ENCODE measurements at places on chromosomes 6 and 20. TPM values are rescaled to one million over a fixed set of nuclear protein-coding genes. Genes with fewer than 3 reads are reported as not detected.
A peak's percentile ranks its signal among the peaks of the same experiment; 100 is the strongest.

The SAPCD1 gene
- total RNA-seq = 3.1 TPM

GRCh38 chr20:46375771-46376170 is 30.6 kb downstream of the ELMO2 start:
- H3K27me3 ChIP-seq = no peaks in the 10 kb centered on the region
- no peak overlapping the region for H3K4me3 ChIP-seq
- no peak for DNase-seq

The RIPPLY2 gene
- total RNA-seq = not detected

The PDE7B gene
- 4.9 TPM for total RNA-seq

DNA sequence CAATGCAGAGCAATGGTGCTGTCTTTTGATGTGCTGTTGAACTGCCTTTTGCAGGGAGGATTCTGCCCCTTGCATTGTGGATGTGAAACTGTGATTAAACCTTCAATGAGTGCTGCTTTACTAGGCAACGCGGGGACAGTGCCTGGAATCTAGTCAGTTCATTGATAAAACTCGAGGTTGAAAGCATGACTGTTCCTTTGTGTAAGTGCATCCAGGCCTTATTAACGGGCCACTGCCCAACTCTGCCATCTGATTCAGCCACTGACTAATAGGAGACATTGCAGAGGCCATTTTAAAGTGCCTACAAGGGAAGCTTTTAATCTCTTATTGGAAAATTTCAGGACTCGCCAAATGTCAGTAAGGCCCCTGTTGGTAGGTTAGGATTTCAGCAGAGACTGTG is 49.3 kb downstream of the SLC35F1 start:
- no peaks in the 10 kb centered on the region for H3K27me3 ChIP-seq
- H3K36me3 ChIP-seq = no peaks in the 10 kb centered on the region
- DNase-seq = peak; percentile 38
- no peaks in the 10 kb centered on the region for H3K4me1 ChIP-seq
- H3K4me3 ChIP-seq = no peak overlapping the region

GRCh38 chr6:169589293-169589692 is 112.5 kb downstream of the WDR27 start:
- H3K36me3 ChIP-seq = no peaks in the 10 kb centered on the region
- no peaks in the 10 kb centered on the region for H3K4me1 ChIP-seq
- H3K27ac ChIP-seq = peak overlapping the region; percentile 44
- DNase-seq = peak; percentile 30
- no peak overlapping the region for H3K4me3 ChIP-seq
- no peaks in the 10 kb centered on the region for H3K27me3 ChIP-seq

The PRR18 gene
- not detected for total RNA-seq

DNA sequence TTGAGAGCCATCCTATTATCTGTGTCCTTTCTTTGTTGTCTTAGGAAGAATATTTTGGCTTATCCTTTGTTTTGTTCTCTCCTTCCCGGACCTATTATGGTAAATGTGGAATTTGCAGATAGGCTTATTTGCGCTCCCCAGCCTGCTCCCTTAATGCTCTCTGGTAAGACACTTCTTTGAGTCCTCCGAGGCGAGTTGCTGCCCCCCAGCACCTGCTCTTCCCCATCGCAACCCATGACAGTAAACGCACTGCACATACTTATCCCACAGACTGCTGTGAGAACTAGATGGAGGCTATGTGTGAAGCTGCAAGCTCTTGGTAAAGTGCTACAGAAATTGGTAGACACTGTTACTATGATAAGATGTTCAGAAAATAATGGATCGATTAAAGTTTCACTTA is 47.0 kb upstream of the ESR1 start:
- no peaks in the 10 kb centered on the region for H3K27me3 ChIP-seq
- H3K4me3 ChIP-seq = no peak overlapping the region
- no peak overlapping the region for H3K27ac ChIP-seq
- DNase-seq = no peak
- H3K4me1 ChIP-seq = peaks cover 20% of the 10 kb centered on the region

DNA sequence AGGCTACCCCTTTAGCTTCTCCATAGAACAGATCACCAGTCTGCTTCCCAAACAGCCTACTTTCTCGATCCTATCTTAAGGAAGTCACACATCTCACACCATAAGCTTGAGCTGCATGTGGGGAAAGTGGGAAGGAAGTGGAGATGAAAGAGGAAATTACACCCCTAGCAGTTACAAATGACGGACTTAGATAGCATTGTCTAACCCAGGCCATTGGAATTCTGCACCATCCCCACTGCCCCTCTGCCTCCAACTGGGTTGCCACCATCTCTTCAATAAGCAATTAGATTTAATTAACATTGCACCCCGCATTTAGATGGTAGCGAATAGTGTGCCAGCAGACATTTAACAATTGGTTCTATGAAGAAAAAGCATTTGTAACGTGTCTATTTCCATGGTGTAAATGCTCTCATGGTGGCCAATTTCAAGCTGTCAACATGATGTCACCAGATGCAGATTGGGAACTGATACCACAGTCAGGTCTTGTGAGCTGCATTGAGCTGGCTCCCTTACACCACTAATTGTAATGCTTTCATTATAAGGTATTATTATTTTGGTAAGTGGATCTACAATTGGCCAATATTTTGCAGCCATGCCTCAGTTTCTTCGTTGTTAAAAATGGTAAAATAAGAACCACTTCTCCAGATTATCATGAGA is 124.7 kb downstream of the CD24 start:
- no peak overlapping the region for H3K4me3 ChIP-seq
- H3K4me1 ChIP-seq = no peaks in the 10 kb centered on the region
- no peak for DNase-seq
- H3K36me3 ChIP-seq = no peaks in the 10 kb centered on the region
- no peaks in the 10 kb centered on the region for H3K27me3 ChIP-seq
- H3K27ac ChIP-seq = no peak overlapping the region

DNA sequence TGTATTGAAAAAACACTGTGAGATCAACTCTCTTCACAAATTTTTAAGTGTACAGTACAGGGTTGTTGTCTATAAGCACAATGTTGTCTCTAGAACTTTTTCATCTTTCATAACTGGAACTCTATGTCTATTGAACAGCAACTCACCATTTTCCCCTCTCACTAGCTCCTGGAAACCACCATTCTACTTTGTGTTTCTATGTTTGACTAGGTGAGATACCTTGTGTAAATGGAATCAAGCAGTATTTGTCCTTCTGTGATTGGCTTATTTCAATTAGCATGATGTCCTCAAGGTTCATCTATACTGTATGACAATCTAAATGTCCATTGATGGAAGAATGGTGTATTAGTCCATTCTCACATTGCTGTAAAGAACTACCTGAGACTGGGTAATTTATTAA is 210.1 kb upstream of the FUT9 start:
- peak overlapping the region; percentile 30 for H3K27ac ChIP-seq
- DNase-seq = no peak
- no peaks in the 10 kb centered on the region for H3K27me3 ChIP-seq
- H3K36me3 ChIP-seq = no peaks in the 10 kb centered on the region
- peaks cover 18% of the 10 kb centered on the region for H3K4me1 ChIP-seq

- H3K36me3 ChIP-seq = no peaks in the 10 kb centered on the region
- peak overlapping the region; percentile 81 for H3K27ac ChIP-seq
- H3K4me1 ChIP-seq = peaks cover 28% of the 10 kb centered on the region
- H3K27me3 ChIP-seq = peaks cover 73% of the 10 kb centered on the region
- peak overlapping the region; percentile 54 for H3K4me3 ChIP-seq
- no peak for DNase-seq
These were observed 232.8 kb upstream of the RNF24 start for GRCh38 chr20:4247898-4248858.

The CSNK2B gene
- 211 TPM for total RNA-seq

GRCh38 chr6:122393351-122393896 is 6.0 kb upstream of the HSF2 start:
- H3K27me3 ChIP-seq = no peaks in the 10 kb centered on the region
- peaks cover 9% of the 10 kb centered on the region for H3K4me1 ChIP-seq
- no peak overlapping the region for H3K4me3 ChIP-seq
- H3K36me3 ChIP-seq = no peaks in the 10 kb centered on the region
- DNase-seq = no peak
- no peak overlapping the region for H3K27ac ChIP-seq

The CD83 gene
- total RNA-seq = 0.29 TPM

DNA sequence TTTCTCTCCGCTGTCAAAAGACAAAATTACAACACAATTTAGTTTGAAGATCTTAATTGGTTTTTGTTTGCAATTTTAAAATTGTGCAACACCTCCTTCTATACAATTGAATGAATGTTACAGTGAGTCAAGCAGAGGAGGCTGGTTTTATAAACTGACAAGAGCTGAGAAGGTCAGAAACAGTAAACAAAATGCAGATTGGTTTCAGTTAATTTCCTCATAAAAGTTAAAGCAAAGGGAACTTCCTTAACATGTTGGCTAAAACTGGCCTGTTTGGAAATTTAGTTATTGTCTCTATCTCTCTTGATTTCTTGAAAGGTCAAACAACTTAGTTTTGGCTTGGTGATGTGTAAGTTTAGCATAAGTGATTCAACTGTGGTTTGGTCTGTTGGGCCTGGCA is 22.2 kb downstream of the KHDC1L start:
- H3K27ac ChIP-seq = no peak overlapping the region
- no peak for DNase-seq
- no peaks in the 10 kb centered on the region for H3K27me3 ChIP-seq
- H3K4me1 ChIP-seq = no peaks in the 10 kb centered on the region

DNA sequence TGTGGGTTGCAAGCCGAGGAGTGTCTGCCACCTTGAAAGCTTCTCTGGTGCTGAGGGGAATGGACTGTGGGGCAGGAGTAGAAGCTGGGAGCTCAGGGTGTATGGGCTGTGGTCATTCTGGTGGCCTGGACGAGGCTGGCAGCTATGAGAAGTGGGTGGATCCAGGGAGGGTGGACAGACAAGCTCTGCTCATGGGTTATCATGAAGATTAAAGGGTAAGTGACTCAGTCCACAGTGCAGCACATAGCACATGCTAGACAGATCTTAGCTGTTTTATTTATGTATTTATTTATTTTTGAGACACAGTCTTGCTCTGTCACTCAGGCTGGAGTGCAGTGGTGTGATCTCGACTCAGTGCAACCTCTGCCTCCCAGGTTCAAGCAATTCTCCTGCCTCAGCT is 13.8 kb downstream of the RSPO4 start:
- DNase-seq = no peak
- H3K27ac ChIP-seq = no peak overlapping the region
- no peak overlapping the region for H3K4me3 ChIP-seq
- H3K36me3 ChIP-seq = no peaks in the 10 kb centered on the region
- H3K27me3 ChIP-seq = peaks cover 22% of the 10 kb centered on the region

The DUSP22 gene
- 31.2 TPM for total RNA-seq

- no peaks in the 10 kb centered on the region for H3K27me3 ChIP-seq
- no peaks in the 10 kb centered on the region for H3K36me3 ChIP-seq
- H3K4me1 ChIP-seq = peaks cover 4% of the 10 kb centered on the region
- H3K4me3 ChIP-seq = no peak overlapping the region
- no peak for DNase-seq
These were observed 48.4 kb upstream of the SNAP25 start for GRCh38 chr20:10170261-10170660.

- DNase-seq = no peak
- no peaks in the 10 kb centered on the region for H3K36me3 ChIP-seq
- no peak overlapping the region for H3K4me3 ChIP-seq
- no peaks in the 10 kb centered on the region for H3K27me3 ChIP-seq
- H3K4me1 ChIP-seq = no peaks in the 10 kb centered on the region
- no peak overlapping the region for H3K27ac ChIP-seq
These were observed 191.3 kb upstream of the ARID1B start for GRCh38 chr6:156585859-156586258.

- no peak overlapping the region for H3K4me3 ChIP-seq
- H3K27ac ChIP-seq = peak overlapping the region; percentile 19
- H3K4me1 ChIP-seq = no peaks in the 10 kb centered on the region
- no peaks in the 10 kb centered on the region for H3K36me3 ChIP-seq
- no peaks in the 10 kb centered on the region for H3K27me3 ChIP-seq
- DNase-seq = no peak
These were observed 208.1 kb downstream of the SOX4 start for GRCh38 chr6:21801446-21802174.

GRCh38 chr20:24991897-24992486 is 559 bp downstream of the APMAP start:
- DNase-seq = peak; percentile 33
- no peaks in the 10 kb centered on the region for H3K36me3 ChIP-seq
- peak overlapping the region; percentile 89 for H3K4me3 ChIP-seq
- H3K27me3 ChIP-seq = no peaks in the 10 kb centered on the region

DNA sequence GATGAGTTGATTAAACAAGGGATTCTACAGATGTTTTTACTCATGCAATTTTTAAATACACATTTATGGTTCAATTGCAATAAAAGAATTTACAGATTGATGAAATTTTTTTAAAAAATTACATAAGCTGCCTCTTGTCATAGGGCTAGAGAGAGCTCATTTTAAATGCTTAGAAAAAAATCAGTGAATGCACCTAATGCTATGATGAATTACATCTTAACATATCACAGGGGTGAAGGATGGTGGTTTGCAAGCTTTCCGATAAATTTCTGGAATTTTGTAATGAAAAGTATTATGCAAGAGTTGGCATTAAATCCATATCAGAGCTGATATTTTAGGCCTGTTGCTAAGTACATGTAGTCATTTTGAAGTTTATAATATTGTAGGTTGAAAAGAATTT is 29.6 kb downstream of the DSE start:
- H3K4me1 ChIP-seq = peaks cover under 1% of the 10 kb centered on the region
- H3K27me3 ChIP-seq = no peaks in the 10 kb centered on the region
- no peak overlapping the region for H3K4me3 ChIP-seq
- H3K27ac ChIP-seq = no peak overlapping the region

GRCh38 chr6:51062166-51062722 is 243.6 kb downstream of the TFAP2B start:
- H3K4me3 ChIP-seq = no peak overlapping the region
- H3K36me3 ChIP-seq = no peaks in the 10 kb centered on the region
- H3K27me3 ChIP-seq = no peaks in the 10 kb centered on the region
- no peak for DNase-seq

The TREM2 gene
- not detected for total RNA-seq

- H3K4me3 ChIP-seq = no peak overlapping the region
These were observed 28.9 kb upstream of the C6orf58 start for GRCh38 chr6:127547904-127548649.

DNA sequence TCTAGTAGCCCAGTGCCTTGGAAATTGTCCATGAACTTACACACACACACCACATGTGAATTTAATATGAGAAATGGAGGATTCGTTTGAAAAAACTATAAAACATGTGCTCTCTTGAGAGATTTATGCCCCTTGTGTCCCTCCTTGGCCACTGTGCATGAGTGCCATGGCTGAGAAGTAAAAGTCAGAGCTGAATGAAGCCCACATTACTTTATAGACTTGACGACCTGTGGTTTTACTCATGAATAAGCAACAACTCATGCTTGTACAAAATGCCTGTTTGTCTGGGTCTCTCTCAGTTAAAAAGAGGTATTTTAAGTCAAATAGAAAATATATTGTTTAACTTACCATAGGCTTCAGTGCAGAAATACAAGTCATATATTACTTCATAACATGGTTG is 102.7 kb downstream of the KCNQ5 start:
- no peaks in the 10 kb centered on the region for H3K4me1 ChIP-seq
- DNase-seq = no peak
- no peaks in the 10 kb centered on the region for H3K36me3 ChIP-seq

The DEFB124 gene
- total RNA-seq = 1.1 TPM

DNA sequence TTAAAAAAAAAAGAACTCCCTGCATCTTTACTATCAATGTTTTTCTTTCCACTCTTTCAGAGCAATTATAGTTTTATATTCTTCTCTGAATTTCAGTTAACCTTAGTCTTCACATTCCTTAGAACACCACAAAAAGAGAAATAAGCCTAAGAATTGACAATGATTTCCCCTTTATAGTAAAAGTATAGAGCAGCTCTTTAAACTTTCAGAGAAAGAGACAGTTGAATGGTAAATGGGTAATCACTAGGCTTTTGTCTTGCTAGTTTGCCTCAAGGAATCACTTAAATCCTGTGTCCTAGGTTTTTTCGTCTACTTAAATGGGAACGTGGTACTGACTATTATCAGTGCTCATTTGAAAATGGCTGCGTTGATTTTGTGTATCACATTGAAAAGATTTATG is 31.8 kb downstream of the SLX4IP start:
- H3K27me3 ChIP-seq = no peaks in the 10 kb centered on the region
- H3K27ac ChIP-seq = peak overlapping the region; percentile 34
- H3K4me3 ChIP-seq = no peak overlapping the region
- peaks cover 39% of the 10 kb centered on the region for H3K4me1 ChIP-seq
- DNase-seq = no peak
- no peaks in the 10 kb centered on the region for H3K36me3 ChIP-seq
